ENCODE measurements at places on chromosomes 7 and 10.

- DNase-seq, result no peak
These were observed 1.9 kb upstream of the CUL1 start for GRCh38 chr7:148696787-148697186.

- DNase-seq, result no peak
These were observed 12.4 kb upstream of the OR2A5 start for GRCh38 chr7:144036302-144036885.

DNA sequence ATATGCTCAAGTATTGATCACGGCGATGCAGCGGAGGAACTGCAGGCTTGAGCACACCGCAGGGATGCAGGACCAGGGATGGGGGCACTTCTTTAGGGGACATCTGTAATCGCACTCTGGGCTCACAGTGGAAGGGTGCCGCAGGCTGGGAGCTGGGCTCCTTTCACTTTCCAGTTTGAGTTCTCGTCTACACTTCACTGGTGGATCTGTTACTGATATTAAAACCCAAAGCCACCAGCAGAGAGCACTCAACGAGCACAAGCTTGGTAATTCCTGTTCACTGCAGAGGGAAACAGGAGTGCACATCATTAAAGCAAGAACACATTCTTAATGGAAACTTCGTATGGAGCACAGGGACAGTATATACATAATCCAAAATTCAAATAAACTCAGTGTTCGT is 91.3 kb downstream of the PARD3 start:
- DNase-seq, result peak; percentile 14

DNA sequence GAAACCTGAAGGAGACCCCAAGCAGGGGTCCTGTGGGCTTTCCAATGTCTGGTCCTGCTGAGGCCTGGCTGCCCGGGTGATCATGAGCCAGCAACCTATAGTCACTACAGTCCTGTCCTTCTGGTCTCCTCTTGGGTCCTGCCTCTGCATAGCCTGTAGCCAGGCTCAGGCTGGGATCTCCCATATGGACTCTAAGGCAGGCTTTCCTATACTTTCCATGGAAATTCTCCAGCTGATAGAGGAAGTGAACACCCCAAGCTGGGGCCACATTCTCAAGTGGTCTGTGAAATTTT is 26.4 kb downstream of the ANXA8 start:
- DNase-seq, result no peak

DNA sequence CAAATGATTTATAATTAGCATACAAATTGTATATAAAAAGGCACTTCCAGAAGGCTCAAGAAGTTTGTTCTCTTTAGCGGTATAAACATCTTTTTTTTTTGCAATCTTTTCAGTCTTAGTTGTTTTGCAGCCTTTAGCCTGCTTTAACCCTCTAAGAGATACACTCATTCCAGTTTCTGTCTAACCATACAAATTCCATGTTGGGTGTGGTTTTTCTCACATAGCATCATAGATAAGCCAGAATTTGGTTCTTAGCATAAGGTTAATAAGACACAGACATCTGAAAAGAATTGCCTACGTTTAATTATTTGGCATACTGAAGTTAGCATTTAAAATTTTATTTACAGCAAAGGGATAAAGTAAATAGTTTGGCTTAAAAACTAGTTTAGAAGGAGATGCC is 92.5 kb upstream of the NPVF start:
- DNase-seq, result no peak

- DNase-seq, result no peak
These were observed 97.0 kb upstream of the PPIF start for GRCh38 chr10:79250259-79250658.

DNA sequence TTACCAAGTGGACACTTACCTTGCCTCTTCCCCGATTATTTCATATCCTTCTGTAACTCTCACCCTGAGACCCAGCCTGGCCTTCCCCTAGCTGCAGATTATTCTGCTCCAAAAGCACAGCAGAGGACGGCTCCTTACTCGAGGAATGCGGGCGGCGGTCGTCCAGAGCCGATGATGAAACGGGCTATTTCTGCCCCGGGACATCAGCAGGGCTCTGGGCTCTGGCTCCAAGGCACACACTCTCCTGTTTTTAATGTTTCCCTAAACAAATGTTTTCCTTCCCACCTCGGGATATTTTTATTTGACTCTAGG is 343 bp upstream of the C10orf71 start:
- DNase-seq, result no peak

- no peak for DNase-seq
These were observed 349.2 kb downstream of the GLRX3 start for GRCh38 chr10:130485236-130485957.
